ENCODE measurements at places on chromosomes 5 and 9.

DNA sequence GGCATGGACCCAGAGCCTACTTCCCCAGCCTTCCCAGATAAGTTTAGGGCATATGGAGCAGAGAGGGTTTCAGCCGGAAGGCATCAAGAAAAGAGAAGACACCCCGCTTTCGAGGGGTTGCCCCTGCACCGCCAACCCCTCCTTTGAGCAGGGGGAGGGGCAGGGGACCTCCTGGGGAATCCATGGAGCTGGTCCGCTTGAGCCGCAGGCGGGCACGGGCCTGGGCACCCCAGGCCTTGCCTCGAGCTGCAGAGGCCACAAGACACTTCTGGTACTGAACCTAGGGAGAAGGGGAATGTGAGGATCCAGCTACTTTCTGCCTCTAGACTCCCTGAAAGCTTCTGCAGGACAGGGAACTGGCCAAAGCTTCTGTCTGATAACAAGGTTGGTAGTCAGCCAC, 1.3 kb upstream of the SRA1 start:
- no peak for DNase-seq

DNA sequence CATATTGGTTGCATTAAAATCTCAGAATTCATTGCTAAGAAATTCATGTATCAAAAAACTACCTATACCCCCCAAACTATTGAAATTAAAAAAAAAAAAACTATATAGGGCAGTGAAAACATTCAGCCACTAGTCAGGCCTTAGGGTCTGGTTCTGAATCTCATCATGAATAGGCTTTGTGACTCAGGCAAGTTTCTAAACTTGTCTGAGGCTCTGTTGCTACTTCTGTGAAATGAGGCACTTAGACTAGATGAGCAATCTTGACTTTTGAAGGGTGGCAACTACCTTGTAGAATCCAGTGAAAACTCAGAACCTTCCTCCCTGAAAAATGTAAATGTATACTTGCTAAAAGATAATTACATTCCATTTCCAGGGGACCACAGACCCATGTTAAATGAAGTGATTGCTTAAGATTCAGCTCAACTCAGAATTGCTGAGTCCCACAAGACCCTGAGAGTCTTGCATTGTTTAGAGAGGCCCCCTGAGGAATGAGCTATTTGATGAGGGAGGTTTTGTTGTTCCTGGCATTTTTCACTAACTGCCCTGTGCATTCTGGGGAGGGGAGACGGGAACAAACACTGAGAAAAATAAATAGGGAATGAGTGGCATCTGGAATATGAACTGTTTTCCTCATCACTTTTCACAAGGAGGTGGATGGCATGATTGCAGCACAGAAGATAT, 29.5 kb downstream of the RAI14 start:
- no peak for DNase-seq

GRCh38 chr5:105101577-105101976, 1539.0 kb upstream of the NUDT12 start:
- no peak for DNase-seq

GRCh38 chr5:137935694-137936093, 46.4 kb downstream of the PKD2L2 start:
- no peak for DNase-seq

- DNase-seq: no peak
These were observed 301.3 kb upstream of the ADCY2 start for GRCh38 chr5:7094626-7095025.

- DNase-seq: no peak
These were observed 46.0 kb downstream of the CNOT6 start for GRCh38 chr5:180540050-180540694.

- peak; percentile 44 for DNase-seq
These were observed 503 bp upstream of the GDNF start for GRCh38 chr5:37840053-37841034.

DNA sequence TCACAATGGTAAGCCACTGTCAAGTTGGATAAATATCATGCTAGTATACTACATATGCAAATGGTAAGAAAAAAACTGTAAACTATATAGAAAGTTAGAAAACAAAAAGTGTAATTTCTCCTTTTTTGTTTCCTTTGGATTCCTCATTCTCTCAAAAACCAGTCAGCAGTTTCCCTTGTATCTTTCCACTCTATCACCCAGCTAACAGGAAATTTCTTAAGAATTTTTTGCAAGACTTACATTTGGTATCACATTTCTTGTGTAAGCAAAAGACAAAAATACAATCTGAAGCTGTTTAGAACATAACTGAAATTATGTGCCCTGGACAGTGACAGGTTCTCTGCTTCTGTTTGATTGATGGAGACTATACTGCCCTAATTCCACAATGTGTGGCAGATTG, 25.2 kb upstream of the MSH3 start:
- DNase-seq: no peak

- DNase-seq: no peak
These were observed 574 bp downstream of the SLC35A4 start for GRCh38 chr5:140565024-140565779.

- no peak for DNase-seq
These were observed 42.5 kb upstream of the BASP1 start for GRCh38 chr5:17174965-17175364.

- peak; percentile 77 for DNase-seq
These were observed at the start of gene RORB for GRCh38 chr9:74496819-74497747. RORB (plus strand) TSS chr9:74497335; CDS start chr9:74497977, 642 bp downstream.

GRCh38 chr5:124454081-124454480, 292.4 kb downstream of the ZNF608 start:
- no peak for DNase-seq

- no peak for DNase-seq
These were observed 220.4 kb downstream of the PARP8 start for GRCh38 chr5:50886657-50887345.
